ENCODE measurements at places on chromosomes 3 and 15.
A peak's percentile ranks its signal among the peaks of the same experiment; 100 is the strongest.

DNA sequence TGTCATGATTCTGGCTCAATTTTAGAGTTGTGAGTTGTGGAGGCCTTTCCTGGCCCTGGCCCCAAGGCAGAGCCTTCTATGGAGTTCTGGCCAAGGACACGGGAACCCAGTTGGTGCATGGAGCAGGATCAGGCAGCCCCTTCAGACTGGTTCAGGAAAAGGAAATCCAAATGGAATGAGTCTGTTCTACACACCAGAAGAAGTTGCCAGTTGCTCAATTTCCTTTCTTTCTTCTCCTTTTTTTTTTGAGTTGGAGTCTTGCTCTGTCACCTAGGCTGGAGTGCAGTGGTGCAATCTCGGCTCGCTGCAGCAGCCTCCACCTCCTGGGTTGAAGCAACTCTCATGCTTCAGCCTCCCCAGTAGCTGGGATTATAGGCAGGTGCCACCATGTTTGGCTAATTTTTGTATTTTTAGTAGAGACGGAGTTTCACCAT, 28.9 kb upstream of the BHLHE40 start:
- DNase-seq, result no peak

GRCh38 chr15:34665498-34666116, 82.2 kb upstream of the GOLGA8B start:
- no peak for DNase-seq

DNA sequence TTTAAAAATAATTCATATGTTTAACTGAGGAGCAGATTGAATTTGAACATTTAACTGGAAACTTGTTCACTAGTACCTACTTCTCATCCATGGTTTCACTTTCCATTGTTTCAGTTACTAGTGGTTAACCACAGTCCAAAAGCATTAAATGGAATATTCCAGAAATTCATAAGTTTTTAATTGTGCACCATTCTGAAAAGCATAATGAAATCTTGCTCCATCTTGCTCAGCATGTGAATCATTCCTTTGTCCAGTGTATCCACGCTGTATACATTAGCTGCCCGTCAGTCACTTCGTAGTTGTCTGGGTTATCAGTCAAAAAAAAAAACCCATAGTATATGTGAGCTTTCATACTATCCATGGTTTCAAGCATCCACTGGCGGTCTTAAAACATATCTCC, 217.6 kb downstream of the TPRG1 start:
- DNase-seq, result no peak

- peak; percentile 6 for DNase-seq
Measured at GRCh38 chr15:51982013-51982769, 10.6 kb upstream of the LEO1 start.

GRCh38 chr3:170350515-170351413, 6.8 kb upstream of the SKIL start:
- DNase-seq, result no peak

- no peak for DNase-seq
Measured at GRCh38 chr3:101809178-101810021, 30.4 kb downstream of the NXPE3 start.

Data from H54 (cell line).